Right hindlimb (tissue), 1 donor: ENCODE measurements at places on chromosomes 2 and 18.

- DNase-seq, result no peak
Measured at GRCh38 chr2:135775420-135775819, 33.8 kb downstream of the UBXN4 start.

GRCh38 chr2:55729136-55729685, 35.6 kb upstream of the PNPT1 start:
- DNase-seq, result no peak

GRCh38 chr2:85702172-85702571, 8.0 kb downstream of the GNLY start:
- DNase-seq, result no peak

DNA sequence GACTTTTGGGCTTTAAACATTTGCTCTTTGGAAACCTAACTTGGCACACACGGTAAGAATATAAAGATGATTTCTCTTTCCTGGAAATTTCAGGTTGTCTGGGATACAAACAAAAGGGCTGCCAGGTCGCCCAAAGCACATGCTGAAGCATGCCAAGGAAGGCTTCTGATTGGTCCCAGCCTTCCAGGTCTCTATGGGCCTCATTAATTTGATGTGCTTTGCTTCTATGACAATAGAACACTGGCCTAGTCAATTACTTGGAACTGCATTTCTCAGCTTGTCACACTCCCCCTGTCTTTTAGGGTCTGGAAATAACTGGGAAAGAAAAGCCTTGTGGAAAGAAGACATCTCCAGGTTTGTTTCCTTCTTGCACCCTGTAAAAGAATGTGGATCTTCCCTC, 228.9 kb downstream of the ADCYAP1 start:
- DNase-seq, result peak; percentile 33

DNA sequence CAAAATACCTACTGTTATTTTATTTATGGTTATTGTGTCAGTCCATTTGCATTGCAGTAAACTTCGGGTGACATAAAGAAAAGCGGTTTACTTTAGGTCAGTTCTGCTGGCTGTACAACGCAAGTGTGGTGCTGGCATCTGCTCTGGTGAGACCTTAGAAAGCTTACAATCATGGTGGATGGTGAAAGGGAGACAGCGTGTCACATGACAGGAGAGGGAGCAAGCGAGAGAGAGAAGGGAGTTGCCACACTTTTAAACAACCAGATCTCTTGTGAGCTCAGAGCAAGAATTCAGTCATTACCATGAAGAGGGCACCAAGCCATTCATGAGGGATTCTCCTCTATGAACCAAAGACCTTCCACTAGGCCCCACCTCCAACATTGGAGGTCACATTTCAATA, 2.0 kb upstream of the FAM171B start:
- no peak for DNase-seq

DNA sequence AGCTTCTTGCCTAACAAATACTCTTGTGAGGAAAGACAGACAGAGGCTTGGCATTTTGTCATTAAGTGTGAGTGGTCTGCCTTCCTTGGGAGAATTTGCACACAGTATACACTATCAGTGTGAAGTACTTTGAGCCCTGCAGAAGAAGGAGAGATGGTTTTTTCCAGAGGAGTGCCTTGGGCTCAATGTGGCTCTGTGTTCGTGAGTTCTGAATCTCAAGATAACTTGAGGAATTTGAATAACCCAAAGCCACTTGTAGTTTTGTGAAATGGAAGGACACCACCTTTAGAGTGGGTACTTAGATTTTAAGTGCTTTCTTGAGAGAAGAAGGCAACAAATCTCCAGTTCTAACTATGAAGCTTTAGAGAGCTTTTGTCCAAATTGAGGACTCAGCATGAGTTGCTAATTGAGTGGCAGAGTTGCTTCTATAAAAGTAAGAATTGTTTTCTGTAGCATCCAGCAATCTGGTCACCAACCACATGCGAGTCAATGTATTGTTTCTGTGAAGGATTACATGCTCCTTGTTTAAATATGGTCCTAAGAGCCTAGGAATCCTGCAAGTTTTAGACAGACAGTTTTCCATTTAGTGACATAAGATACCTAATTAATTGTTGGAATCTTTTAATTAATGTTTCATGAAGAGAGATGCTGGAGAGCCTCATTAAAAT, 68.3 kb downstream of the BABAM2 start:
- no peak for DNase-seq

GRCh38 chr2:45011121-45011520, 1.9 kb upstream of the SIX2 start:
- DNase-seq, result no peak

DNA sequence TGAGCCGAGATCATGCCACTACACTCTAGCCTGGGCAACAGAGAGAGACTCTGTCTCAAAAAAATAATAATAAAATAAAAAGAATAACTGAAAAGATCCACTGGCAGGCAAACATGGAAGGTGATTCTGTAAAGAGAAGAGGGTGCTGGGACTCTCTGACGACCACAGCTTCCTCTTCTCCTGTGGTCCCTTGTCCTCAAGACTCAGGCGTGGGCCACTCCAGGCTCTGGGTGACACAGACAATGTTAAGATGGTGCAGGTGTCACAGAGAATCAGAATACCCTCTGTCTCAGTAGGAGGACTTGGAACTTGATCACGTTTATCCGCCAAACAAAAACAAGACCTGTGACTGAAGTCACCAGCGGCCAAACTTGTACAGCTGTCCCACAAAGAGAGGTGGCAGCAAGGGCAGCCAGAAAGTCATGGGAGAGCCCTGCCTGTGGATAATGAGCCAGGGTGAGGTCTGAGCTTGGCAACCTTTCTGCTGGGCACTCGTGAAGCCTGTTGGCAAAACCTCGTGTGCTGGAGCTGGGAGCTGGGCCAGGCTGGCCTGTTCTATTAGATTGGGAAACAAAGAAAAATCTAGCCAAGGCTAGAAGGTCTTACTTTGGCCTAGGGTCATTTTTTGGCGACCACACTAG, 76.4 kb upstream of the ITGA6 start:
- DNase-seq, result peak; percentile 39

DNA sequence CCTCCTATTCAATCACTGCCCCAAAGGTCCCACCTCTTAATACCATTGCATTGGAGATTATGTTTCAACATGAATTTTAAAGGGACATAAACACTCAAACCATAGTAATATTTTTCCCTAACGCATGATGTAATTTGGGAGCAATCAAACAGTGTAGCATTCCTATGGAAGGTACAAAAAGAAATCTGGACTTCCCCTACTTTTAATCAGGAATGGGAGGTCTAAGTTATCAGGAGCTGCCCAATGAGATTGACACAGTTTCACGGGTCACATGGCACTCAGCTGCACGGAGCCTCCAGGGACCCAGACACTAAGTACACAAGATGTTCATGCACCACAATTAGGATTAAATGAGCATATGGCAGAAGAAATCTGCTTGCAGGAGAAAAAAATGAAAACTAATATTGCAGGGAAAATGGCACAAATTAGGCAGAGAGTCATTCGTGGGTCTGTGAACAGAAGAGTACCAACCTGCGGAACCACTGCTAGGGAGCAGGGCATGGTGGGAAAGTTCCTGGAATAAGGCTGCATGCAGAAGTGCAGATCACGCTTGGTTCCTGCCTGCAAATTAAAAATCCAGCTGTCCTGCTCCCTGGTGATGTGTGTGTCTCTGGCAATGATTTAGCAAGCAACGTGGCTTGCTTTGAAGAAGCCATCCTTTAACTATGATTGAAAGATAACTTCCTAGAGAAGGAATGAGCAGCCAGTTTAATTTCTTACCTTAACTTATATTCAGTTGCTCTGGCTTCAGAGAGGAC, 326.6 kb upstream of the ID2 start:
- DNase-seq, result no peak
